ENCODE measurements at places on chromosomes 16 and 17.

- no peak for DNase-seq
Observed at GRCh38 chr16:31181102-31181830, 1.3 kb downstream of the FUS start.

- DNase-seq, result no peak
Observed at GRCh38 chr17:30517786-30518185, 40.6 kb downstream of the GOSR1 start.

DNA sequence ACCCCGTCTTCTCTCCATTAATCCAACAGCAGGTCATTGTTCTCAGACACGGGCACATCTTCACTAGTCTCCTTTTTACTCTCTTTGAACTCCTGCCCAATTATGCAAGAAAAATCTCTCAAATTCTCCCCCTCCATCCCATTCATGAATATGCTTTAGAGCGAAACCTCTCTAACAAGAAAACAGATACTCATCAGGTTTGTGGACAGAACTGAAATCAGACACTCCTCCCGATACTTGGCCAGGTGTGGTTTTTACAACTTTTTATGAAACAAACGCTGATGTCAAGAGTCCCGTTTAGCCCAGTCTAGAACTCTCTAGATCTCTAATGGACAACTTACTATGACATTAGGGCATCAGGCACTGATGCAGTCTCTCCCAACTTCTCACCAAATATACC is 40.9 kb downstream of the PIK3R5 start:
- no peak for DNase-seq

DNA sequence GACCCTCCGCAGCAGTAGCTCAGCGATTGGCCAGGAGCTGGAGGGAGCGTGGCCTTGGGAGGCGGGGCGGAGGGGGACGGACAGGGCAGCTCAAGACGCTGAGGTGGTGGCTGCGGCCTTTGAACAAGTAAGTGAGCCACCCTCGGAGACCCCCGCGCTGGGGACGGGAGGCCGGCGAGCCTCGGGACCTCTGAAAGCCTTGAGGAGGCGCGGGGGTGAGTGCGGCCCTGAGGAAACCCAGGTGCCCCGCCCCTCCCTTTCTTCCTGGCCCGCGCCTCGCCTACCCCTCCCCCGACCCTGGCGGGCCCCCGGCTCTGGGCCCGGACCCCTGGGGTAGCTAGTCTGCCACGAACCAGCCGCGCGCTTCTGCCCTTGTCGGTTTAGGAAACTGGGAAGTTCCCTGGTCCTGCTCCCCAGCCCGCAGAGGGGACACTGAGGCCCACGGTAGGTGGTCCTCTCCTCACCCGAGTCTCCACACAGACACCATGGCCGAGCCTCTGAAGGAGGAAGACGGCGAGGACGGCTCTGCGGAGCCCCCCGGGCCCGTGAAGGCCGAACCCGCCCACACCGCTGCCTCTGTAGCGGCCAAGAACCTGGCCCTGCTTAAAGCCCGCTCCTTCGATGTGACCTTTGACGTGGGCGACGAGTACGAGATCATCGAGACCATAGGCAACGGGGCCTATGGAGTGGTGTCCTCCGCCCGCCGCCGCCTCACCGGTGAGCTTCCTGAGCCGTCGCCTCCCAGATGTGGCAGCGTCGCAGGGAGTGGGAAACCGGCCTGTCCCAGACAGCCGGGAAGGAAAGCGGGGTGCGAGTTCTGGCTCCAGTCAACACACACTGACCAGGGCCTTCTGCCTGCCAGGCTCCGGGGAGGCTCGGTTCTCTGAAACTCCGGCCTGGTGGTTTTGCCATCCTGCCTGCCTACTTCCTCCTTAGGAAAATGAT is at the start of gene MAPK7:
TSS of gene MAPK7 (plus strand) at position 83 of the 945 bp plus-strand sequence. CDS start at position 486, 403 bp downstream.
- no peak for DNase-seq

DNA sequence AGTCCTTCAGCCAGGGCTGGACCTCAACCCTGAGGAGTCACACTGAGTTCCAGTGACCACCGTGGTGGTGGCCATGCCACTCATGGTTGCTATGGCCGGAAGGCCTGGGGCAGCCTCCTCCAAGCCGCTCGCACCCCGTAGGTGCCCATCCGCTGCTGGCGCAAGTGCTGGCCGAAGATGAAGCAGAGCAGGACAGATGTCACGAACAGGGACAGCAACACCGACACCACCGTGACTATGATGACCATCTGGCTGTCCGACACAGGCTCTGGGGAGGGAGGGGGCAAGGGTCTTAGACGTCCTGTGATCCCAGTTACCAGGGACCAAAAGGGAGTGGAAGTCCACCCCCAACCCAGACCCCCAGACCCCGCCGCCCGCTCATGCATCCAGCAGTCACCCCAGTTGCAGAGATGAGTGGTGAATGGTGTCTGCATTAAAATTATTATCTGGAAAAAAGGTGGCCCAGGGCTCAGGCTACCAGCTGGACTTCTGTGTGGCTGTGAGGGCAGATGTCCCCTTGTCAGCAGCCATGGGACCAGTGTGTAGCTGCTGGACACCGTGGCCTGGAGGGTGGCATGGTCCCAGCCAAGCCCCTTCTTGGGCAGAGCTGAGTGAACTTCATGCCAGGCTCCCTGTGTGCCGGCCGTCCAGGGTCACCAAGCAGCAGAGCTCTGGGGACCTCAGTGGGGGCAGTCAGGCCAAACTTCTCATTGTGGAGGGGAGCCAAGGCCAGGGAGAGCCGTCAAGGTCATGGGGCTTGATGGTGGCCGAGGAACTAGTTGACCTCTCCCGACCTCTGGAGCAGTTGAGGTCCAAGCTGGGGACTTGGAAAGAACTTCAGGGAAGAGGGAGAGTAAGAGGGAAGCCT is 4.7 kb downstream of the PRR29 start:
- no peak for DNase-seq

GRCh38 chr16:3822366-3823045 is 58.0 kb downstream of the CREBBP start:
- DNase-seq, result no peak

DNA sequence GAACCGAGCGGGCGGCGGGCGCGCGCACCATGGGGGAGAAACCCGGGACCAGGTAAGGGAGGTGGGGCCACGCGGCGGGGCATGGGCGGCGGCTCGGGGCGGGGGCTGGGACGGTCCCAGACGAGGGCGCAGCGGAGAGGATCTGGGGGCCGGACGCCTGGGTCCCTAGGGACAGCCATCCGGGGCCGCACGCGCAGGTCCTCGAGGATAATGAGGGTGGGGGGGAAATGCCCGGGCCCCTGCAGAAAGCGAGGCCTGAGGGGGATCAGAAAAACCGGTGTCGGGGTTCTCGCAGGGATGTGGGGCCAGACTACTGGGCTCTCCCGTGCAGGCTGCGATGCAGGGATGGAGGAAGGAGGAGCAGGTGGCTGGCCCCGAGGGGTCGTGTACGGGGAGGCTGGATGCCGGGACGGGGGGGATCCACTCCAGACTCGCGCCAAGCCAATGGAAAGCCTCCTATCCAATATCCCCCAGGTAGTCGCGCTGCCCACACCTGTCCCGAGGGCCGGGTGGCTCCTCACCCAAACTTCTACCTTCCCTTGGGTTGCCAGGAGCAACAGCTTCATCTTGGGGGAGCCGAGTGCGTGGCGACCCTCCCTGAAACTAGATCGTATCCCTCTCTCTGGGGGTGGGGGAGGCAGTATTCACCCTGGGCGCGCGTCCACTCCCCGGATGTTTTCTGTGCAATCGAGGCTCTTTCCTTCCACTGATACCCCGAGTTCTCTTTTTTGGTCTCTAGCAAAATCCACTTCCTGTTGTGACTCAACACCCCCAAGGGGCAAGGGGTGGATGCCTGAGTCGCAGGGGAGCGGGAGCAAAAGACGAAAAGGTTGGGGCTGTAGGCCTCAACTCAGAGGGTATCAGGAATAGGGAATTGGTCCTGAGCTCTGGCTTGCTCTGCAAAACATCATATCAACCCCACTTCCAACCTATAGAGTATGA is 532 bp downstream of the ARRB2 start:
- no peak for DNase-seq

GRCh38 chr16:55018881-55019280 is 88.2 kb downstream of the IRX5 start:
- no peak for DNase-seq

- no peak for DNase-seq
Observed at GRCh38 chr17:82386255-82386831, 14.8 kb downstream of the UTS2R start.

DNA sequence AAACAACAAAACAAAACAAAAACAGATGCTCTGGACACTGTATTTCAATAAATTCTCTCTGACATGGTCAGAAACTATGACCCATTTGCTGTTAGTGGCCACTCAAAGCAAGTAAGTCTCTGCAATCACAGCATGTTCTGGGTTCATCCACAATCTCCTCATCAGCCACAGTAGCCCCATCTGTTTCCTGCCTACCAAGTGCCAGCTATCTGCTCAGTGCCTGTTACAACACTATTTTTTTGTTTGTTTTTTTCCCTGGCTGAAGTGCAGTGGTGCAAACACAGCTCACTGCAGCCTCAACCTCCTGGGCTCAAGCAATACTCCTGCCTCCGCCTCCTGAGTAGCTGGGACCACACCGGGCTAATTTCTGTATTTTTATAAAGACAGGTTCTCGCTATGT is 137.9 kb downstream of the SOX9 start:
- DNase-seq, result no peak

- DNase-seq, result no peak
Observed at GRCh38 chr16:25317732-25318316, 60.2 kb upstream of the ZKSCAN2 start.

GRCh38 chr17:72264682-72265405 is 144.0 kb downstream of the SOX9 start:
- no peak for DNase-seq

- no peak for DNase-seq
Observed at GRCh38 chr16:10831894-10832886, 13.6 kb upstream of the TVP23A start.

- no peak for DNase-seq
Observed at GRCh38 chr17:80683625-80684104, 139.0 kb downstream of the RPTOR start.

DNA sequence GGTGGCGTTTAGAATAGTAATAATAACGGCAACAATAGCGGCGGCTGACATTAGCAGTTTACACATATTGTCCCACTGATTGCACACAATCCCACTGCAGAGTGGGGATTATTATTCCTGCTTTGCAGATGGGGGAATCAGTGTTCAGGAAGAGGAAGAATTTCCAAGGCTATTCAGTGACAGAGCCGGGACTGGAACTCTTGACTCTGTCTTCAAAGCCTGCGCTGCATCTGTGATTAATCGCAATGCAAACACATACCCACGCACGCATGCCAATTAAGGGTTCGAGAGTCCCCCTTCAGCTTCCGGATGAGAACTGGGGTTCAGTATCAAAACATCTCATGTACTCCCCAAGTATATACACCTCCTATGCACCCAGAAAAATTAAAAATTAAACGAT is 29.2 kb downstream of the TMEM186 start:
- no peak for DNase-seq

DNA sequence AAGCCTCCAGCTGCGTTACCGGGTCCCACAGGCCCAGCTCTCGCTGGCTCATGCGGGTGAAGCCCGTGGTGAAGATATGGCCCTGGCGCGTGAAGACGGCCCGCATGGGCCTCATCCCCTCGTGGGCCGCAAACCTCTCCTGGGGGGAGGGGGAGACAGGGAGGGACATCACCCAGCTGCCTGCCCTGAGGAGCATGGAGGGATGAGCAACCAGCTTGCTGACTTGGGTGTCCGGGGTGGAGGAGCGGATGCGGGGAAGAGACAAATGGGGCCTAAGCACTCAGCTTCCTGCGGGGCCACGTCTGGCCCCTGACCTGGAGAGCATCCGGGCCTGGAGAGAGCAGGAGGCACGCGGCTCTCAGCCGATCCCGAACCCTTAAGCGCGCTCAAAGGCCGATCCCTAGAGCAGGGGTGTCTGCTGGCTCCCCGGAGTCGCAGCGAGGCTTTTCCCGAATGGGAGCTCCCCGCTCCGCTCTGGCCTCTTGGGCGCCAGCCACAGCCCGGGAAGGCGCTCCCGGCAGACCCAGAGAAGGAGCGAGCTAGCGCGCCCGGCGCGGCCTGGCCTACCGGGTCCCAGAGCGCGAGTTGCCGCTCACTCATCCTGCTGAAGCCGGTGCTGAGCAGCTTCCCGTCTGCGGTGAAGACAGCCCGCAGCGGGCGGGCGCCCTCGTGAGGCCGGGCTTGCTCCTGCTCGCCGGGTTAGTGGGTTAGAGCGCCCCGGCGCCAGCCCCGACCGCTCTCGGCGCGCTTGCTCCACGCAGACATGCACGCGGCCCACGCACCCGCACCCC is 5.0 kb downstream of the CORO6 start:
- no peak for DNase-seq

DNA sequence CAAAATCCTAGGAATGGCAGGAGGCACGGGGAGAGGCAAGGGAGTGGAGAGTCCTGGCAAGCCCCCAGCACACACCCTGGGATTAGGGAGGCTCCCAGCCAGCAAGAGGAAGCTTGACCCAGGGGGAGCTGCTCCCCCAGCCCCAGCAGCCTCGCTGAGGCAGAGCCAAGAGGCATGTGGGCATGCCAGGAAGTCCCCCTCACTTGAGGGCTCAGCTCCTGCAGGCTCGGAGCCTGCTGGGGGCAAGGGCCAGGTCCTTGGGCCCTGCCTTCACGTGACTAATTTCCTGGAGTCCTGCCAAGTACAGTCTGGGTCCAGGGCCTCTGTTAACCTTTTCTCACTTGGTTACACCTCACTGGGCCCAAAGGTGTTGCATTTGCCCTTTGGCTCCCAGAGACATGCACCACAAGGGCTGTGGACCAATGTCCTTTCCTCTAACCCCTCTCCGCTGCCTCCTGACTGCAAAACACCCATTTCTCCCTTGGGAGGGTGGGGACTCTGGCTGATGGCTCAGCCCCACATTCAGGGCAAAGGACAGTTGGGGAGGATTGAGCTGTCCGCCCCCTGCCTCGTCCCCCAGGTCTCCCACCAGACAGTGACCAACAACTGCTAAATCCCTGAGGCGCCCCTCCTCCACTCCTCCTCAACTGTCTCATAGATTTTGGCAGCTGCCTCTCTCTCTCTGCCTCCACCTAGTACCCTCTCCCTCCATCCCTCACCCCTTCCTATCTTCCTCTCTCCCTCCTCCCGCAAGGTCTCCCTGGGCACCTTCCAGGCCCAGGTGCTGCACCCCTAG is 4.4 kb upstream of the SLC47A2 start:
- peak; percentile 83 for DNase-seq

DNA sequence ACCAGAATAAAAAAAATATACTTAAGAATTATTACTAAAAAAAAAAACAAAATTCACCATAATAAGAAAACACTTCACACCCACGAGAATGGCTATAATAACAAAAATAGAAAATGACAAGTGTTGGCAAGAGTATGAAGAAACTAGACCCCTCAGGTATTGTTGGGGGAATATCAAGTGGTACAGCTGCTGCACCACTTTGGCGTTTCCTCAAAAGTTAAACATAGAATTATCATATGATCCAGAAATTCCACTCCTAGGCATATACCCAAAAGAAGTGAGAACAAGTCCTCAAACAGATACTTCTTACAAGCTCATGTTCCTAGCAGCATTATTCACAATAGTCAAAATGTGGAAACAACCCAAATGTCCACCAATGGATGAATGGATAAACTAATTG is 26.3 kb downstream of the AMFR start:
- DNase-seq, result no peak

- DNase-seq, result no peak
Observed at GRCh38 chr16:84761448-84762368, 58.1 kb upstream of the CRISPLD2 start.

GRCh38 chr16:74936902-74937560 is 47.9 kb downstream of the WDR59 start:
- no peak for DNase-seq

- DNase-seq, result no peak
Observed at GRCh38 chr16:1343428-1344242, 8.0 kb downstream of the TSR3 start.

- no peak for DNase-seq
Observed at GRCh38 chr16:56866955-56867830, 2.2 kb downstream of the SLC12A3 start.

All from NCI-H510A (cell line).